ENCODE measurements at places on chromosomes 7 and 10.

DNA sequence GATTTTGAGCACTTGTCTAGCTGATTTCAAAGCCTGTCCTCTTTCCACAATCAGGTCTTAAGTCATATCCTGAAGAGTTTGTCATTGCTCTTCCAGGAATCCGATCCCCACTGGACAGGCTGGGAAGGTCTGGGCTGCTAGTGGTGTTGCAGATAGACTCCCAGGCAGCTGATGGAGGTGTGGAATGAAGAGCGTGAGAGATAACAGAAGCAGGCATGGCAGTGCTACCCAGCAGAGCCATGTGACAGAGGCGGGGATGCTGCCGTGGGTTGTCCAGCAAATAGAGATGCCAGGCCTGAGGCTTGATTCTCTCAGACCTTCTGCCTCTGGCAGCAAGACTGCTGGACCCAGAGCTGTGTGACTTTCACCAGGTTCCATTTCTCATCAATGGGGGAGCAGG lies 116.5 kb upstream of the EEPD1 start:
- no peak for DNase-seq

DNA sequence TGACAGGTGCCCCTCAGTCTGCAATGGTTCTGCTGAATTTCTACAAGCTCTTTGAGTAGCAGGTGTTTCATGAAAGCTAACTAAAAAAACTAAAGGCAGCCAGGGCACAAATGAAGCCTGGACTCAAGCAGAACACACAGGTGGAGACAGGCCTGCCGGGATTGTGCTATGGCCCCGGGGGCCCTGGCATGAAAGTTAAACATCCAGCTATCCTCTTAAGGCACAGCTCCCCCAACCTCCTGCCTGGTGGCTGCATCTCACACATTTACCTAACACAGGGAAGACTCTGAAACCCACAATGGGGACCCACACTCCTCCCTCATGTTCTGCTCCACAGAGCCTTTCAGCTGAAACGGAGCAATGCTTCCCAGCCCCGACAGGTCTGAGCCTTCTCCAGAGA lies 76.3 kb upstream of the CAMK2B start:
- no peak for DNase-seq

DNA sequence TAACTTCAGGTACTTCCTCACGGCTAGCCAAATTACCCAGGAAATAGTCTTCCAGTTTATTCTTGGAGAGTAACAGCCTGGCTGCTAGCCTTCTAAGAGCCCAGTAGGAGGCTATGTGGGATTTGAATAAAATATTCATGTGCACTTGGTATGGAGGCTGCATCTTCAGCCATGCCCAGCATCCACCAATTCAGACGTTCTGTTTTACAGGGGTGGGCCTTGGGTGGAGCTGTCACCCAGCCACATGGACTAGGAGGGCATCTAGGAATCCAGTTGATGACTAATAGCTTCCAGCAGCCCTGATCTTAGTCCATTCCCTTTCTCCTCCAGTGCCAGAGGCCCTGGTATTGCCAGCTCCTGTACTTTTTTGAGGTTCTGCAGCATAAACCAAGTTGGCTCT lies 66.3 kb upstream of the ZRANB1 start:
- no peak for DNase-seq

- DNase-seq = no peak
These were observed 67.2 kb downstream of the COBL start for GRCh38 chr7:51249187-51249945.

DNA sequence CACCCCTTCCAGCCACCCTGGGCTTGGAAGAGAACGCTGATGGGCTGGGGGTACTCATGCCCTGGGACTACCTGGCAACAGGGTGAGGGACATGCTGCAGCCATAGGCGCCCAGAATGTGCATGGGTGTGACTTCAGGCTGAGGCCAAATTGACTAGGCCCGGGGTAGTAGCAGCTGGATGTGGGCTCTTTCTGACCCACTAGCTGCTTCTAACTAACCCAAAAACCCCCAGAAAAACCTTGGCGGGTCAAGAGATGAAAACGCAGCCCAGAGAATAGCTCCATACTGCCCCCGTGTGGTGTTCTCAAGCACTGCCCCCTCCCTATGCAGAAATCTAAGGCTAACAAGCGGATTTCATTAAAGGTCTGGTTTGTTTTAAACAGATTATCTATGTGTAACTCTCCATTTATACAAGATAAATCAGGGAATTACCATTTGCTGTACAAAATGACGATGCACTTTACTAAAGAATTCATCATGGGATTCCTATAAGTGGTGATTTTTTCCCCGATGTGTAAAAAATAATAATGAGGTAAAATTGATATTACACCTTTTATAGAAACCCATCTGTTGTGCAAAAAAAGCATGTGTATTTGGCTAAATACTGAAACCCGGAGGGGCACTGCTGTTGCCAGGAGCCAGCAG lies 4.2 kb downstream of the SMARCD3 start:
- no peak for DNase-seq

DNA sequence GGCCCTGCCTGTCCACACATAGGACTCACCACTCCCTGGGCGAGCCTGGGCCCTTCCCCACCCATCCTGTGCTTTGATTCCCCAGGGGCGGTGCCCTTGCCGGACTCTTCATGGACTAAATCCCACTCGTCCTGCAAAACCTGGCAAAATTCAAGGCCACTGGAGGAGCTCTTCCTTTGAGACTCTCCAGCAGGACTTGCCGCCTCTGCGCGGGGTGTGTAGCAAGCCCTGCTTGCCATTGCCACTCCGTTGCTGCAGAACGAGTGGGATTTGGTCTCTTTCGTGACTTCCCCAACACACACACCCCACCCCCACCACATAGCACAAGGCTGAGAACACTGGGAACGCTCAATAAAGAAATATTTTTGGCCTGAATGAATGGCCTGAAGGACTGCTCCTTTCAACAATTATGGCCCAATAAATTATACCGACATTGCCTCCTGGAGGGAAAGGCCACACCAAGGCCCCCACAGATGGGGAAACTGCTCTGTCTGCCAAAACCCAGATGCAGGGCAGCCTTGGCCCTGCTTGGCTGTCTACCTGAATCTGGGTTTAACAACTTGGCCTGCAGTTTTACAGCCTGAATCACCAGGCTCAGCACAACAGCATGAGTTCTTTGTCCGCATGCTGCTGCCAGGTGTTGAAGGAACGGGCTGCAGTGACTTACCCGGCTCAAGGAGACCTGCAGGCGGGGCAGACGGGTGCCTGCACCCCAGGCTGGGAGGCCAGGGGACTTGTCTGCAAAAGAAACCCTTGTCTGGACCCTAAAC lies 72.8 kb upstream of the KAT6B start:
- DNase-seq = no peak

Measured in ascending aorta (tissue), 2 donors.